NCI-H524 (cell line): ENCODE measurements at places on chromosomes 5 and 9.

- DNase-seq = no peak
These were observed 1.6 kb downstream of the SLC27A6 start for GRCh38 chr5:128966846-128967245.

DNA sequence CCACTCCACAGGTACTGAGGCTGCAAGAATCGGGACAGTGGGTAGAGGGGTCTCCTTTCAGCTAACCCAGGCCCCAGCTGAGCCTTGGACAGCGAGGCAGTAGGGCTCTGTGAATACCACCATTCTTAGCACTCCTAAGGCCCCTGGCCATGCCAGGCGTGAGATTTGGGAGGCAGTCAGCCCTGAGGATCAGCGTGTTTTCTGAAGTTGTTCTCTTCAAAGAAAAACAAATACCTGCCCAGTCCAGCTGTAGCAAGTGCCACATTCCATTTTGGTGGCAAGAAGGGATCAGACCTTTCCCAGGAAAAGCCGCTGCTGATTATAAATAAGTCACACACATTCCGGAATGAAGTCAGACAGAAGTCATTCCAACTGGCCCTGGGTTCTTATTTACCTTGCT lies 47.8 kb downstream of the RALGPS1 start:
- no peak for DNase-seq

GRCh38 chr5:93403141-93403928 lies 177.7 kb downstream of the NR2F1-AS1 start:
- DNase-seq = peak; percentile 10

DNA sequence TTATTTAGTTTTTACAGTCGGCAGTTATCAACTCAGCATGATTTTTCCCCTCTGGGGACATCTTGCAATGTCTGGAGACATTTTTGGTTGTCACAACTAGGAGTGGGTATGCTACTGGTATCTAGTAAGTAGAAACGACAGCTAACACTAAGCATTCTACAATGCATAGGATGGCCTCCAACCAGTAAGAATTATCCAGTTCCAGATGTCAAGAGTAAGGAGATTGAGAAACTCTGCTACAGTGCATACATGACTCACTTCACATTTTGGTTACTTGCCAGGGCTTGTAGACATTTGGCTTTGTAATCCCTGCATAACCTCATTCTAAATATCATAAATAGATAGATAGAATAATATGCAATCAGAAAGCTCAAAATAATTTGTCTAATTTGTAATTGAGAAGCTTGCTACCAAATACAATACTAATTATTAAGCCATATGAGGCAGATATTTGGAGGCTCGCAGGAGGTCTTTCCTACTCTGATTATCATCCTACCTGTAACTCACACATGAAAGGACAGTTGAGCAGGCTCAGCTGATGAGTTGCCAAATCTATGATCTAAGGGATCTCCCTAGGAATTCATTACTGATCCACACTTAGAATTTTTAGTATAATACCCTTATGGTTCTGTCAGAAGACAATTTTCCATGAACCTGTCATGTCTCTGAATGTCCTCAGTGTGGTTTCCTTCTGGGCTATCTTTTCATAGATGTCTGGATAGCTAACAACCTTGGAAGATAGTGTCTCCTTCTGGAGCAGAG lies 346.9 kb upstream of the TLE4 start:
- DNase-seq = no peak

GRCh38 chr5:79301046-79301712 lies 65.2 kb downstream of the JMY start:
- no peak for DNase-seq

- no peak for DNase-seq
These were observed 24.0 kb upstream of the LTC4S start for GRCh38 chr5:179769796-179770195.

- DNase-seq = peak; percentile 75
These were observed 9.5 kb downstream of the TOR4A start for GRCh38 chr9:137286975-137287383.

- DNase-seq = peak; percentile 22
These were observed 67.5 kb downstream of the HSPA4 start for GRCh38 chr5:133119233-133119711.

DNA sequence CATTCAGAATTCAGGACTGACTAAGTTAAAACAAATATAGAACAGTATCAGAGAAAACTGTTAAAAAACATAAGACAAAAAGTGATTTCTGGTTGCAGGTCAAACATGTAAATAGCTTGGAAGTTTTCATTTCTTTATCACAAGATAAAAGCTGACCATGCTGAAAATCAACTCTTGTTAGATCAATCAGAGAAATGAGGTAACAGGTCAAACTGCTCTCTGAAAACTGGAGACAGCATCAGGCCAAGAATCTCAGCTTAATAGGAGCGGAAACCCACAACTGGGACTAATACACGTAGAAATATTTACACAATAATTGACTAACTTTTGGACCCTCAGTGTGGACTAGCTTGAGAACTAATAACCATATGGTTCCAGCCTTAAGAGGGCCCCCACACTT lies 1012.8 kb upstream of the EDIL3 start:
- DNase-seq = no peak

DNA sequence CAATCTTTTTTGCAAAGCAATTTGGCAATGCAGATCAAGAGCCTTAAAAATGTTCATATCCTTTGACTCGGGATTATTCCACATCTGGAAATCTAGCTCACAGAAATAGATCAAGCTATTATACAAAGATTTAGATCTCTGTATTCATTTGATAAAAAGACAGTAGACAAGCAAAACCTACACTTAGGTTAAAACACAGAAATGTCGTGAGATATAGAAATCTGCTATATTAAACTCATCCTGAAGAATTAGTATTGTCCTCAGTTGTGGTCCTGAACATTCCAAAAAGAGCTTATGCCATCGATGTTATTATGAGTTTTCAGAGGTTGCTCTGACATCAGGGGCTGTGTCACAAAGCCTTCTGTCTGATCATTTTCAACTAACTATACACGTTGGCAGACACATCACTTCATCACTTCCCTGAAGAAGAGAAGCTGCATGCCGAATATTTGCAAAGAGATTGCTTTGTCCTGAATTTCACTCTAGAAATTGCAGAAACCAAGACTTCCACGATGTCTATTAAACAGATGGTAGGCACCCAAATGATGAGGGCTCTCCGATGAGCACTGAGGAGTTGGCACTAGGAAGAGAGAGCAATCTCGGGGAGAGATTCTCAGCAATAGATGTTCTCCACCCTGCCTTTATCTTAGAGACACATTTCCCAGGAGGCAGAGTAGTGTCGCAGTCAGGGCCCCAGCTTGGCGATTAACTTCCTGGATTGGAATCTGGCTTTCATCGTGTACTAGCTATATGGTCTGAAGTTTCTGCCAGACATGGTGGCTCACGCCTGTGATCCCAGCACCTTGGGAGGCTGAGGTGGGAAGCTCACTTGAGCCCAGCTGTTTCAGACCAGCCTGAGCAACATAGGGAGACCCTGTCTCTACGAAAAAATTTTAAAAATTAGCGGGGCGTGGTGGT lies 1.9 kb upstream of the UBTD2 start:
- DNase-seq = no peak

DNA sequence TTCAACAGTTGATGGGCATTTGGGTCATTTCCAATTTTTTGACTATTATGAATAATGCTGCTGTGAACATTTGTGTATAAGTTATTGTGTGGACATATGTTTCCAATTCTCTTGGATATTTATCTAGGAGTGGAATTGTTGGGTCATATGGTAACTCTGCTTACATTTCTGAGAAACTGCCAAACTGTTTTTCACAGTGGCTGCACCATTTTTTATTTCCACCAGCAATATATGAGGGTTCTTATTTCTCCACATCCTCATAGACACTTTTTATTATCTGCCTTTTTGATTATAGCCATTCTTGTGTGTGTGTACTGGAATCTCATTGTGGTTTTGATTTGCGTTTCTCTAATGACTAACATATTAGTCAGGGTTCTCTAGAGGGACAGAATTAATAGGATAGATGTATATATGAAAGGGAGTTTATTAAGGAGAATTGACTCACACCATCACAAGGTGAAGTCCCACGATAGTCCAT lies 14.7 kb upstream of the MED27 start:
- DNase-seq = no peak

DNA sequence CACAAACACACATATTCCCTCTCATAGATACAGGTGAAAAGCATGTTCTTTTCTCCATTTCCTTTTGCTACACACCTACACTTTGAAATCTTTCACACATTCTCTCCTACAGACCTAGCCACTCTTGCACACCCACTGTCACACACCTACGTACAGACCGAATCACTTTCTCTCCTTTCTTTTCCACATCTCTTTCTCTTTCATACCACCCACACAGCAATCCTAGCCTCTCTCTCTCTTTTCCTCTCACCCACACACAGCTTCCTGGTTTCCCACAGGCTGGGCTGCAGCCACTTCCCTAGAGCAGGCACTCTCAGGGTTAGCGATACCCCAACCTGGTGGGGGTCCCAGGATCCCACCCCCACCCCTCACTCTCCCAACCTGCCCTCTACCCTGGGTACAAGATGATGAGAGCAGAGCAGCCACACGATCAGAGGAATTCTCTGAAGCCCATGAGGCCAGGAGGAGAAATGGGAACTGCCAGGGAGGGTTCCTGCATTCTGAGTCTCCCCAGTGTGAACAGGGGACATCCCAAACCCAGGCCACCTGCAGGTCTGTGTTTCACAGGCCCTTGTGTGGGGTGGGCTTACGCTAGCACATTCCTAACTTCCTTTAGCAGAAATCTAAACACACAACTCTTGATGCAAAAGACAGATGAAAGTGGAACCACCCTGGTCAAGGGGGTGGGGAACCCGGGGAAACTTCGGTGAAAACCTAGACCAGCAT lies 17.1 kb upstream of the SYNPO start:
- DNase-seq = no peak

DNA sequence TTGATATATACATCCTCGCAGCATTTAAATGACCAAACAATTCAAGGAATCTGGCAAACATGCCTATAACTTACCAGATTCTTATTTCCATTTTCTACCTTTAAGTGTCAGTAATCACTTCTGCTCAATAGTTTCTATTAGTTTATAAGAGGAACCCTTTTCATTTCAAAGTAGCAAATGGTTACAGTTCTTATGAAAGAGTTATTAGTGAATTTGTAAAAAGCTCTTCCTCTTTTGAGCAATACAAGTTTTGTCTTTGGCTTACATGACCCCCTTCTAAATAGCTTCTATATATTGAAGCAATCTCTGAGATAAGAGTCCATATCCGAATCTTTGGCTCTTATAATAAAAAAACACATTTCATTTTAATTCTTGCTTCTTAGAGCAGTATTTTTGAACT lies 42.0 kb downstream of the ELL2 start:
- DNase-seq = no peak

DNA sequence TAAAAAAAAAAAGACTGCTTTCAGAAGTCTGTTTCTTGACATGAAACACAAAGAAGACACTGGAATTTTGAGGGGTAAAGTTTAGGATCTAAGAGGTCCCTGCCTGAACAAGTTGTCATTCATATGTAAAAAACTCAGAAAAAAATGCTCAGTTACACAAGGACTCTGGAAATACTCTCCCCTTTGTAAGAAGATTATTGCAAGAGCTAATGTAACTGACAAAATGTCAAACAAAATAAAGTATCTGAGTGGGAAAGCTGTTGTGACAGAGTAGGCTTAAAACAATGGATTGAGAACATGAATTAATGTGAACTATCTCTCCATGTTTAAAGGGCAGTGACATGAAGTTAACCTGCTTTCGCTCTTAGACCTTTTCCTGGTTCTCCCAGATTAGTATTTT lies 416.7 kb upstream of the TYRP1 start:
- no peak for DNase-seq

- DNase-seq = no peak
These were observed 148.7 kb downstream of the FOCAD start for GRCh38 chr9:20832775-20833174.

DNA sequence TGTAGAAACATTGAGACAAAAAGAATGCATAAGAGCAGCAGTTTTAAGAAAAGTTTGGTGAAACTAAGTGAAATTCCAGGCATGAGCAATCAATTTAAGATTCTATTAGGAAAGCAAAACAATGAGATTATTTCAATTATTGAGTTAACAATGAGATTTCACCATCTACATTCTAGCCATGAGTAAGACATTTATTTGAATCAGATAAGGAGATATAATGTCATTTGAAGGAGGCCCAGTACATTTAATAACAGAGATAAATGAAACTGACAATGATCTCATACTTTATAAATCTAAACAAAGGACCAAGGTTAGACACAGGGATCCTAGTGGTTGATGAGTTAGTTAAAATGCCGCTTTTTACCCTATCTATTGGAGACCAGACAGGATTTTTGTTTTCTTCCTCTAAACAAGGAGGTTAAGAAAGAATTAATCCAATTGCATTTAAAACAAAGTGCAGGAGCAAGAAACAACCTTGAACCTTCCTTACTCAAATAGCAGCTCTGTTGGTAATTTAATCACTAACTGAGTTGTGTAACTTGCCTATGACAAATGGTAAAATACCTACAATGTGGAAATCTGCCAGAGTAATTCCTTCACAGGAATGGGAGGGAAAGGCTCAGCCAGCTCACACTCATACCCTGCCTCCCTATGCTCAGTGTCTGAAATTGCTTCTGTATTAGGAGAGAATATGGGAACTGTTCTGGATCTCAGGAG lies 103.5 kb upstream of the NR3C1 start:
- DNase-seq = no peak

GRCh38 chr9:70165006-70165602 lies 93.7 kb upstream of the SMC5 start:
- DNase-seq = no peak

- no peak for DNase-seq
These were observed 39.4 kb downstream of the MRPL36 start for GRCh38 chr5:1760231-1760630.

DNA sequence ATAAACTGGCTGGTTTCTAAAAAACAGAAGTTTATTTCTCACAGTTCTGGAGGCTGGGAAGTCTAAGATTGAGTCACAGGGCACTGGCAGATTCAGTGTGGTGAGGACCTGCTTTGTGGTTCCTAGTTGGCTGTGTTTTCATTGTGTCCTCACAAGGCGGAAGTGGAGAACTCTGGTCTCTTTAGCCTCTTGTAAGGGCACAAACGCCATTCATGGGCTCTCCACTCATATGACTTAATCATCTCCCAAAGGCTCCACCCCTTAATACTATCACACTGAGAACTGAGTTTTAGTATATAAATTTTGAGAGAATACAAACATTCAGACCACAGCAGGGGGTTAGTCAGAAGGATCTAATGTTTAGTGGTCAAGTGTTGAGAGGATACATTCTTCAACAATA lies 208.2 kb downstream of the SEC61B start:
- DNase-seq = no peak

DNA sequence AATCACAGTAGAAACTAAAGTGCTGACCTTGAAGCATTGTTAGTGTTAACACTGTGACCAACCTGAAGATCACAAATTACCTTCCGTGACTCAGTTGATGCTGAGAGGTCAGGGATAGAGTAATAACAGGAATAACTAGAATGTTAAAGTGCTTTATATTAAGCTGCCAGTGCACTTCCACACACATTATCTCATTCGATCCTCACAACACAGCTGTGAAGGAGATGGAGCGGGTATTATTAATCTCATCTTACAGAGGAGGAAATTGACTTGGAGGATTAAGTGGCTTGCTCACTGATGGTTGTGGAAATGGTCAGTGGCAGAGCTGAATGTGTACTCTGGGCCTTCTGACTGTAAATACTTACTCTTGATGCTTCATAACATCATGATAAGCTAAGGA lies 252.5 kb upstream of the DMRT1 start:
- peak; percentile 5 for DNase-seq

GRCh38 chr5:133930813-133931090 lies 37.7 kb downstream of the C5orf15 start:
- DNase-seq = no peak
